ENCODE measurements at places on chromosomes 3 and 15.
A peak's percentile ranks its signal among the peaks of the same experiment; 100 is the strongest.

- no peak for DNase-seq
Observed at GRCh38 chr15:23566071-23566554, 639 bp downstream of the MKRN3 start.

GRCh38 chr3:148459931-148460513, 237.7 kb upstream of the AGTR1 start:
- DNase-seq, result no peak

GRCh38 chr3:38617137-38617536, 32.4 kb downstream of the SCN5A start:
- DNase-seq, result no peak

DNA sequence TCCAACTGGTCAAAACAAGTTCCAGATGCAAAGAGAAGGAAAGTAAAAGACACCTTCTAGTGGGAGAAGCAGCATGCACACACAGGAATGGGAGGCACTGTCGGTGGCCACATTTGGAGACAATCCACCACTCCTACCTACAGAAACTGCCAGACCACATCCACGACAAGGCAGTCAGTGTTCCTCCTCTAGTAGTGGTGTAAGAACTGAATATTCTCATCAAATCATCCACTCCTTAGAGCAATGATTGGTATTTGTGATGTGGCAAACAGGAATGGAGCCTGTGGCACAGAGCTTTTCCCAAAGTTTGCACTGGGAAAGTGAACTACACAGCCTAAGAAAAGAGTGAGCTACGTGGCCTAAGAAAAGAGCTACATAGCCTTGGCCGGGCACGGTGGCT, 5.1 kb upstream of the SPINT1 start:
- no peak for DNase-seq

DNA sequence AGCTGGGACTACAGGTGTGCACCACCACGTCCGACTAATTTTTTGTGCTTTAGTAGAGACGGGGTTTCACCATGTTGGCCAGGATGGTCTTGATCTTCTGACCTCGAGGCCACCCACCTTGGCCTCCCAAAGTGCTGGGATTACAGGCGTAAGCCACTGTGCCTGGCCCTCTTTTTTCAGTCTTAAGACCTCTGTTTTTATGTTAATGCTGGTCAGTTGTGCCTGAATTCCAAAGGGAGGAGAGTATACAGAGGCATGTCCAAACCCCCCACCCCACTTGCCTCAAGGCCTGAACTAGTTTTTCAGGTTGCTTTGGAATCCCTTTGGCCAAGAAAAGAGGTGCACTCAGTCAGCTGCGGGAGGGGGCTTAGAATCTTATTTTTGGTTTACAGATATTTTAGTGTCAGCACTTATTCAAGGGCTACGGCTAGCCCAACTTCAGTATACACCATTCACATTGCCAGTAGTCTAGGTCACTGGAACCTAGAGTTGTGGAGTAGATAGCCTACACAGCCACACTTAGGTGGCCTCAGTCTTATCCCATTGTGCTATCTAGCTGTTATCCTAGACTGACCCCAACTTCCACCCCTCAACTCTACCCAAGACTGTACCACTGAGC, 128.0 kb upstream of the TPM1 start:
- DNase-seq, result no peak

DNA sequence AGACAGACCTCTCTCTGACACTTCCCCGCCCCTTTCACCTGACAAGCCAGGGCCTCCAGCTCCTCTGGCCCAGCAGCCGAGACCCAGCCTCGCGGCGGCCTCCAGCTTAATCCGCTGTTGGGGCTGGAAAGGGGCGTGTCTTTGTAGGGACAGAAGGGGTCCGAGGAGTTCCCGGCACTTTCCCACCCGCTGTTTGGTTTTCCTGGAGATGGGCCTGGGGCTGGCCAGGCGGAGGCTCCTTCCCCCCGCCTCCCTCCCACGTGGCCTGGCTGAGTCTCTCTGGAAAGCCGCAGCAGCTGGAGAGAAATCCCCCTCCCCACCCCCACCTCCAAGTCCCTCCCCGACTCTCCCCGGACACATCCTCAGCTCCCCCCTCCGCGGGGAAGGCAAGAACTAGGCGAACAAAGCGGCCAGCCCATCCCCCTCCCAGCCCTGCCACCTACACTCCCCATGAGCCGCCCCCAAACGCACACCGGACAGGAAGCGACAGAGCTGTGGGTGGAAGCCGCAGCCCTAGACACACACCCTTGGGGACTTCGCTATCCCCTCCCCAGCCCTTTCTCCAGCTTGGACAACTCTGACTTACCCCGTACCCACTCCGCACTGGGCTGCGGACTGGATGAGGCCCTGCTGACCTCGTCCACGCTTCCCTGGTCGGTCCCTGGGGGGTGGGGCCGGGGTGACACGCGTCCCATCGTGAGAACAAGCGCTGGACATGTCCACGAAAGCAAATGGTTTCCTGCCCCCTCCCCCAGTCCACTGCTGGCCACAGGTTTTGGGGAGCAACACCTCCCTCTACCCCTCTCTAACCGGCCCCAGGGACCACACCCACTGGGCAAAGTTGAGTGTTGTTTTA, 1.2 kb downstream of the IGDCC4 start:
- DNase-seq, result peak; percentile 90

DNA sequence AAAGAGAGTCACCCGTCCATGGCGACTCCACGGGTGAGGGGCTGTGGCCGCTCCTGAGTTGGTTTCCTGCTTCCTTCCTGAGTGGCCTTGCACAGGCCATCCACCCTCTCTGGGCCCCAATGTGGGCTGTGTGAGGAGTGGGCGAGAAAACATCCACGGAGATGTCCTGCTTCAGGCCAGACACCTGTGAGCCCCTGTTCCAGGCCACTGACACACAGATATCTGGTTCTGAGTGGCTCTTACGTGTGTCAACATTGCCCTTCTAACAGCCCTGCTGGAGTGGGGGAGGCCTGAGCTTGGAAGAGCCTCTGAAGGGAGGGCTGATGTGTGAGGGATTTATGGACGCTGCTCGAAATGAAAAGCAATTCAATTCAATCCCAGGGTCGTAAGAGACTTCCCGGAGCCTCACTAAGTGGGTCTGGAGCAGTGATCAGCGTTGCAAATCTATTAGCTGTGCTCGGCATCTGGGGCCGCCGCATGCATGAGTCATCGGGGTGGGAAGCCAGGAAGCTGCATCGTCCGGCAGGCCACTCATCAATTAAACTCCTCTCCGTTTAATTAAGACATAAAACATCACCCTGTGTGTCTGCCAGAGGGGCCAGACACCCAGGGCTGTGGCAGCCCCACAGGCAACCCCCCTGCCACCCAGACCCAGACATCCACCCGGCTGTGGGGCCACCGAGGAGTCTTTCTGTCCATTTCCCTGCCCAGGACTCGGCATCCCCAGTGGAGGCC, 20.0 kb upstream of the PRR23E start:
- peak; percentile 86 for DNase-seq

DNA sequence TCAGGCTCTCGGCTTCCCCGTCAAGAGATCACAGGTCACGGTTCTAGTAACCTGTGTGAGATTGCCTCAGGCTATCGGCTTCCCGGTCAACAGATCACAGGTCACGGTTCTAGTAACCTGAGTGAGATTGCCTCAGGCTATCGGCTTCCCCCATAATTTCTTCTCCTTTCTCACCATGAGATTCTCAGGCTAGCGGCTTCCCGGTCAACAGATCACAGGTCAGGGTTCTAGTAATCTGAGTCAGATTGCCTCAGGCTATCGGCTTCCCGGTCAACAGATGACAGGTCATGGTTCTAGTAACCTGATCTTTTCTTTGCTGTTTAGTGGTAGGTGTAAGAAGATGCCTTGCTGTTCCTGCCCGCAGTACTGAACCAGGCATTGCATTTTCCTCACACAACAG, 418.2 kb upstream of the ZNF717 start:
- no peak for DNase-seq

DNA sequence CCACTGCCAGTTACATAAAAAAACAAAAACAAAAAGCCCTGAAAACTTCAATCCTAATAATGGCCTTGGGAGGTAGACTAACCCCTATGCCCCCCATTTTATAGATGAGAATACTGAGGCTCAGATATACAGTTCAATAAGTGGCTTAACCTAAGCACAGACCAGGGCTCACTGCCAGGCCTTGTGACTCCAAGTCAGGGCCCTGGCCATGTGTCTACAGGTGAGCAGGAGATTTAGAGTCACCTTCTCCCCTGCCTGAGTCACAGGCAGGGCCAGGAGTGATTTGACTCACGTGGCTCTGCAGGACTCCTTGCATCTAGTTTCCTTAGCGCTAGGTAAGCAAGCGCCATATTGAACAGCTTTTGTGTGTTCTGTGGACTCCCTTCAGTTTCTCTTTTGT, 98.6 kb upstream of the ETV5 start:
- no peak for DNase-seq

DNA sequence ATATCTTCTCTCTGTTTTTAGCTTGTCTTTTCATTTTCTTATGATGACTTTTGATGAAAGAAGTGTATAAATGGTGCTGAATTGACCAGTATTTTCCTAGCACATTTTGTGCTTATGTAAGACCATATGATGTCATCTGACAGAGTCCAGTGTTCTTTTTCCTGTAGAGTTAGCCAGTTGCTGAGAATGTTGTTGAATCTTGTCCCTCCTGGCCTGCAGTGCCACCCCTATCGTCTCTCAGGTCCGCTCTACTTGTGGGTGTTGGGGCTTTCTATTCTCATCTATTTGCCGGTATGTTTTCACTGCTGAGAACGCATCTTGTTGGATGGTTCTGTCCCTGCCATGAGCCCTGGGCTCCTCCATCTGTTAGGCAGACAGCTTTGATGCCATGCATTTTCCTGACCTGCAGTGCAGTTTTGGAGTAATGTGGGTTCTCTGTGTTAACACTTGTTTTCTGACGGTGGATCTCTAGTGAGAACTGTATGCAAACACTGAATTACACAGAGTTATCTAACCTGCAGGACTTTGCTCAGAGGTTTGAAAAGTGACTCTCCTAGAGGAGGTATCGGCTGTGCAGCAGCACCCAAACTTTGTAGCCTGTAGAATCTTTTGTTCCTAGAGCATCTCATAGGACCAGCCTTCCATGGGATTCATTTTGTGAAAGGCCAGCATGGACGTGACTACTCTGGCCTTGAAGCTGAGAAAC, 44.6 kb downstream of the SLC6A20 start:
- no peak for DNase-seq

GRCh38 chr3:19877656-19878055, 56.4 kb downstream of the EFHB start:
- DNase-seq, result no peak

DNA sequence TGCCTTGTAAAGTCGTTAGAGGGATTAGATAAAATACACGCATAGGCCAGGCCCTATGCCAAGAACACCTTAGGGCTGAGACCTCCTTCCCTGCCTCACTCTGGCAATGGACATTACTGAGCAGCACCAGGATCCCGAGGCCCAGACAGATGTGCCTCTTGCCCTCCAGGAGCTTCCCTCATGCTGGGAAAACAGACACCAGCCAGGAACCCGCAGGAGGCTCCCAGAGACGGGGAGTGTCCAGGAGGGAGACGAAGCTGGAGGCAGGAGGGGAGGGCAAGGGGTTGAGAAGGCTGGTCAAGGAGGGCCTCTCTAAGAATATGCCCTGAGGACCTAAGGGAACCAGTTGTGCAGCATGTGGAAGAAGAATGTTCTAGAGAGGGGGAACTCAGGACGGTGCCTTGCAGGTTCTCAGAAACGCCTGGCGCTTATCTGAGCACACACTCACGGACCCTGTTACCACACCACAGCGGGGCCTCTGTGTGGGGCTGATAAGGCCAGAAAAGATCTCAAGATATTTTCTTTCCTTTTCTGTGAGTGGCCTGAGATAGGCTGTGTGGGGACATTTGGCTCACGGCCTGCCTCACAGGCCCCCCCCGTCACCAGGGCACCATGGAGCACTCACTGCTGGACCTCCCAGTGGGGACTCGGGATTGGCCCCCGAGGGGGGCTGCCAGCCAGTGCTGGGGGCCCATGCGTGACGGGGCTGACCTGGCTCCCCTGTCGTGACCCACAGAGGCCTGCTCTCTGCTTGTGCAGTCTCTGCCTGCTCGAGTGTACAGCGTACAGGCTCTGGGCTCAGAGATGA, 22.0 kb upstream of the CYP11A1 start:
- DNase-seq, result no peak

- DNase-seq, result peak; percentile 53
Observed at GRCh38 chr15:32951736-32952464, 234.1 kb downstream of the GREM1 start.

- no peak for DNase-seq
Observed at GRCh38 chr3:159657176-159657575, 331.5 kb upstream of the IL12A start.

DNA sequence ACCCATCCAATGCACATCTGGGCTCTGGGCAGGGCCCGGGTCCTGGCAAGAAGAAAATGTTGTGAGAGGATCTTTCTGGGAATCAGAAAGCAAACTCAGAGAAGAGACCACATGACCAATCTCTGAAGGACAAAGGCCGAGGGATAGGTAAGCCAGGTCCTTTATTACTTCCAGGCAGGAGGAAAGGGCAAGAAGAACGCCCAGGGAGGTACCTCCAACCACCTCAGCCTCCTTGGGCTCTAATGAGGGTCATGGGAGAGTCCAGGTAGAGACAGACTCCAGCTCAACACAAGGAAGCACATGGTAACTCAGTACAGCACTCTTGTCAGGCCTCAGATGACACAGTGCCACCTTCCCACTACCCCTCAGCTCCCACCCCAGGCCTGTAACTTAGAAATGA, 26.0 kb downstream of the ZNF445 start:
- no peak for DNase-seq

DNA sequence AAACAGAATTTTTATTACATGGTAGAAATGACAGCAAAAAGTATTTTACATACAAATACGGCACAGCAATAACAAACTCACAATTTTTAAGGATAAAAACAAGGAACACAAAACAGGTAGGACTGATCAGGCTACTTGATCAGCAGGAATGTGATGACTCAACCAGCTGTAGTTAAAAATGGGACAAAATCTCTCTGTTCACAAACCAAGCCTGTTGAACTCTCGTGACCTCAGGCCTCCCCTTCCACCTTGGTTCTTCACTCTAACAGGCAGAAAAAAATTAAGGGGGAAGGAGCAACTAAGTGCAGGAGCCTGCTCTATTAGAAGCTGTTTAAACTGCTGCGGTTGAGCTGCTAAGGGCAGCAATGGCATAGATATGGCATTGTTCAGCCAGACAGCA, 18.7 kb downstream of the FBXL22 start:
- DNase-seq, result no peak

DNA sequence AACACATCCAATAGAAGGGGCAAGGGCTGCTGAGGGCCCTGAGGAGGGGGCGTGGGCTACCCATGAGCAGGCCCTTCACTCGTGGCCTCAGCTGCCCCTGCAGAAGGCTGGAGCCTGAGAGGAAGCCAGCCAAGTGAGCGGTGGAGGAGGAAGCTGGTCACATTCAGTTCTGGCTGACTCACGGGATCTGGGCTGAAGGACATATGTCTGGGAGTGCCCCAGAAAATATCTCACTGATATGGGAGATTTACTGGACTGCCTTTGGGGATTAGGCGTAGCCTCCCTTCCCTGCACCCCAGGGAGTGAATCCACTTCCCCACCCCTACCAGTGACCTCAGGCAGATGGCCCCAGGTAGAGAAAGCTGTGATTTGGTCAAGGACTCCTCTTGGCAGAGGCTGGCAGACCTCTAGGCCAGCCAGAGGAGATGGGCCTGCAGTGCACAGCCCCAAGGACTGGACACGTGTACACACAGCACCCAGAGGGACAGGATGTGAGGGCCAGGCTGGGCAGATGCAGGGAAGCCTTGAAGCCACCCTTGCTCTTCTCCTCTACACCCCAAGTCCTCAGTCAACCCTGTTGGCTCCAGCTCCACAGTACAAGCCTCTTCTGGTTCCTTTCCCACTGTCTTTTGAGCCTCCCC, 14.2 kb upstream of the ANKDD1A start:
- peak; percentile 76 for DNase-seq
